Endothelial cell (in vitro differentiated cells): ENCODE measurements at places on chromosomes 3 and 15.

GRCh38 chr3:125186261-125186787 lies 26.2 kb downstream of the SLC12A8 start:
- no peaks in the 10 kb centered on the region for H3K36me3 ChIP-seq
- H3K27me3 ChIP-seq: peaks cover 4% of the 10 kb centered on the region
- no peak overlapping the region for H3K4me3 ChIP-seq
- no peak for DNase-seq
- no peak overlapping the region for H3K27ac ChIP-seq
- H3K4me1 ChIP-seq: no peaks in the 10 kb centered on the region

DNA sequence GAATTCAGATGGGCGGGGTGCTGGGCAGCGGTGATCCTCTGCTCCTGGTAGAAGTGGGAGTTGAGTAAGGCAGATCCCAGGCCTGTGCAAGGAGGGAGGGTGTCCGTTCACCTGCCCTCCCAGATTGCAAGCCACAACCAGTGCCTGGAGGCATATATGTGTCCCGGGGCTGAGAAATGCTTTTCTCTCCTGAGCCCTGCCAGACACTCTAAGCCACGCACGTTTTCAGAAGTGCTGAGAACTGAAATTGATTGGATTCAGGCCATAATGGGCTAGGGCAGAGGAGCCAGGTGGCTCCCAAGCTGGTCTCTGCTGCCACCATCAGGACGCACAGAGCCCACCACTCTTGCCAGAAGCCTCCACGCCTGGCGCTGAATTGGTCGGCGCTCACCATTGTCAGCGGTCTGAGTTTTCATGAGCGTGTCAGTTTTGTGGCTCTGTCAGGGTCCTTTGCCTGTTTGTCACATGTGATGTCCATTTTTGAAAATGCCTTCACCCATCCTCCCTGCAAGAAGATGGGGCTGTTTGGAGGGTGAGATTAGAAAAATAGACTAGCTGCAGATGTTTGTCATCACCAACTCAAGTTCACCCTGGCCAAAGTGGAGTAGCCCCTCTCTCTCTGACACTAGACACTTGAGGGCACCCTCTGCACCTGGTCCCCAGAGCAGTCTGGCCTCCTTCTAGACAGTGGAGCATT lies 15.4 kb upstream of the BFSP2 start:
- no peak overlapping the region for H3K27ac ChIP-seq
- H3K27me3 ChIP-seq: no peaks in the 10 kb centered on the region
- peaks cover 8% of the 10 kb centered on the region for H3K36me3 ChIP-seq
- H3K4me1 ChIP-seq: no peaks in the 10 kb centered on the region

DNA sequence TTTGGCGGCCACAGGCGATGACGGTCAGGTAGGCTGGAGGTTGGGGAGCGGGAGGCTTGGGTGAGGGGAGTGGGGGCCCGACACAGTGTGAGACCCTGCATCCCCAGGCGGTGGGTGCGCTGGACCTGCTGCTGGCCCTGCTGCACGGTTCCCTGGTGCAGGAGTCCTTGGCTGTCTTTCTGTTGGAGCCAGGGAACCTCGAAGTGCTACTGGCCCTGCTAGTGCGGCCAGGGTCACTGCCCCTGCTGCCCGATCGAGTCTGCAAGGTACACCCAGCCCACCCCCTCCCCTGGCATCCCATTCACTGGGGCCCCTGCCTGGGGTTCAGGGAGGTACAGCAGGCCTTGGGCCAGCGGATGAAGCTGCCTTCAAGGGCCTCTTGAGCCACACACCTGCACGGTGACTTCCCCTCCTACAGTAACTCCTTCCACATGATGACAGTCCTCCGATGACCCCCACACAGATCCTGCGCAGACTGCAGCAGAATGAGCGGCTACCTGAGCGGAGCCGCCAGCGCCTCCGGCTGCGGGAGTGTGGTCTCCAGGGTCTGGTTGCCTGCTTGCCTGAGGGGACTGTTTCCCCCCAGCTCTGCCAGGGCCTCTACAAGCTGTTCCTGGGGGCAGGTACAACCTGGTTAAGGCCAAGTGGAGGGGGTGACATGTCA lies 19.5 kb downstream of the NBEAL2 start:
- H3K4me3 ChIP-seq: no peak overlapping the region
- no peak for DNase-seq
- peaks cover 31% of the 10 kb centered on the region for H3K36me3 ChIP-seq
- H3K27ac ChIP-seq: no peak overlapping the region
- H3K27me3 ChIP-seq: peaks cover 5% of the 10 kb centered on the region

DNA sequence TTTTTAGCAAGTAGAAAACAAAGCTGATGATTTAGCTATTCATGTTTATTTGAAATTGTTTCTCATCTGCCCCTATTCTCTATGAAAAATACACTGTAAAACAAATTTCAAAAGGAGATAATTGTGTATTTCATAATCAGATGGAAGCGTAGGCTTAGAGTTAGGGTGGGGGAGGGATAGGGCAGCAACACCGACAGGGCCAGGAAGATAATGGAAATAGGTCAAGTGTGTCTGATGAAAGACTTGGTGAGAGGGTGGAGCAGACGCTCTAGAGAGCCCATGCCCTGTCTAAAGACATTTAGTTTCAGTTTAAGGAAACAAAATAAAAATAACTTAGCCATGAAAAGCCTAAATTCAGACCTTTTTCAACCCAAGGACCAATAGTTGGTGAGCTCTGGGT lies 51.6 kb upstream of the ARL6 start:
- no peak overlapping the region for H3K27ac ChIP-seq
- peaks cover 10% of the 10 kb centered on the region for H3K36me3 ChIP-seq
- H3K27me3 ChIP-seq: peaks cover 1% of the 10 kb centered on the region
- DNase-seq: no peak

DNA sequence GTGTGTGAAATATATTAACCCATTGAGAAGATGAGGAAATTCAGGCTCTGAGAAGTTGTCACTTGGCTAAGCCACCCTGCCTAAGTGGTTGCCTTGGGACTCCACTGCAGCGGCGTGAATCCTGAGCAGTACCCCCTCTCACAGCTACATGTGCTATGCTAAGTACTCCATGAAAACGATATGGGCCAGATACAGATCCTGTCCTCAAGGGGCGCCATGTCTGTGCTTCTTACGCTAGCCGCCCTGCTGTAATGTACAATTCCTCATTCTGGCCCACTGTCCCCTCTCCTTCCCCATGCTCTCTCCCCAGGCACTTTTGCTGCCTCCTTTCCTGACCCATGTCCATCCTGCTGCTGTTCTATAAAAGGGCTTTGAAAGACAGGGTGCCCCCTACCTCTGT lies 140.3 kb downstream of the FEZF2 start:
- peak; percentile 7 for DNase-seq
- peaks cover 6% of the 10 kb centered on the region for H3K4me1 ChIP-seq
- H3K27me3 ChIP-seq: peaks cover 2% of the 10 kb centered on the region
- no peaks in the 10 kb centered on the region for H3K36me3 ChIP-seq
- H3K4me3 ChIP-seq: no peak overlapping the region

DNA sequence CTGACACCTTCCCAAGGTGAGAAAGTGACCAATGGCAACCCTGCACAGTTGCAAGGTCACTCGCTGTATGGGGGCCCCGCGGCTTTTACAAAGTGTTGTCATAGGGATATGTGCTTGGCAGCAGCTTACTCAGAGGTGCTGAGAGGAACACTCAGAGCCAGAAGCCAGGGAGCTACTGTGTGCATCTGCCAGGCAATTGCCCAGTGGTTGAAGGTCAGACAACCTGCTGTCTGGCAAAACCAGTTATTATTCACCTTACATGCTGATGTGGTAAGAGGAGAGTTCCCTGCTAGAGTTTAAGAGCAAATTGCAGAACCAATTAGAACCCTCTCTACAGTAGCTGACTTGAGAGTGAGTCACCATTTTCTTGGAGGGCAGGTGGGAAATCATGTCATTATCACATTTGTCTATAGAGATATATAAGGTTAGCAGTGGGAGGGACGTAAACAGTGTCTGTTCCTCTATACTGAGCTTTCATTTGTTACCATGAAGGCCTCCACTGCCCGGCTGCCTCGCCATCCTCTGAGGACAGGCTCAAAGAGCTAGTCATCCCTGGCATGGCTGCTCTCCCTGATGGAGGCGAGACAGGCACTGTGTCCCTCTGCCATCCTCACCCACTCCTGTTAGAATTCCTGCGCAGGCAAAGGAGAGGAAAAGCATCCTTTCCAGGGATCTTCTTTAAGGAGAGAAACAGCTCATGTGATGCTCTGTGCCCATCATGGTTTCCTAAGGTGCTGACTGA lies 274.4 kb downstream of the PLCL2 start:
- no peak overlapping the region for H3K4me3 ChIP-seq
- DNase-seq: no peak
- peaks cover 5% of the 10 kb centered on the region for H3K27me3 ChIP-seq
- peaks cover 16% of the 10 kb centered on the region for H3K36me3 ChIP-seq

GRCh38 chr3:193248848-193249468 lies 7.9 kb downstream of the PLAAT1 start:
- H3K27ac ChIP-seq: no peak overlapping the region
- H3K4me3 ChIP-seq: no peak overlapping the region
- peaks cover 4% of the 10 kb centered on the region for H3K36me3 ChIP-seq
- no peaks in the 10 kb centered on the region for H3K27me3 ChIP-seq
- no peaks in the 10 kb centered on the region for H3K4me1 ChIP-seq
- no peak for DNase-seq

DNA sequence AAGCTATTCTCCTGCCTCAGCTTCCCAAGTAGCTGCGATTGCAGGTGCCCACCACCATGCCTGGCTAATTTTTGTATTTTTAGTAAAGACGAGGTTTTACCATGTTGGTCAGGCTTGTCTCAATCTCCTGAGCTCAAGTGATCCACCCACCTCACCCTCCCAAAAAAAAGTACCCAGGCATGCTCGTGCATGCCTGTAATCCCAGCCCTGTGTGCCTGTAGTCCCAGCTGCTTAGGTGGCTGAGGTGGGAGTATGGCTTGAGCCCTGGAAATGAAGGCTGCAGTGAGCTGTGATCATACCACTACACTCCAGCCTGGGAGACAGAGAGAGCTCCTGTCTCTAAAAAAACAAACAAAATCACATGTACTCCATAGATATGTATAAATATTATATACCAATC lies 176.5 kb downstream of the SOX2 start:
- no peak overlapping the region for H3K4me3 ChIP-seq
- no peaks in the 10 kb centered on the region for H3K27me3 ChIP-seq
- no peaks in the 10 kb centered on the region for H3K4me1 ChIP-seq
